Muscle of back (tissue), 13 donors: ENCODE measurements at places on chromosomes 5 and 9. TPM values are rescaled to one million over a fixed set of nuclear protein-coding genes. Genes with fewer than 3 reads are reported as not detected.

GRCh38 chr5:139363937-139364336, 19.2 kb downstream of the SLC23A1 start:
- no peak for DNase-seq

GRCh38 chr5:33257807-33258429, 182.8 kb upstream of the TARS1 start:
- DNase-seq: peak; percentile 91

GRCh38 chr5:172897481-172898217, 61.6 kb upstream of the RPL26L1 start:
- DNase-seq: peak; percentile 68

DNA sequence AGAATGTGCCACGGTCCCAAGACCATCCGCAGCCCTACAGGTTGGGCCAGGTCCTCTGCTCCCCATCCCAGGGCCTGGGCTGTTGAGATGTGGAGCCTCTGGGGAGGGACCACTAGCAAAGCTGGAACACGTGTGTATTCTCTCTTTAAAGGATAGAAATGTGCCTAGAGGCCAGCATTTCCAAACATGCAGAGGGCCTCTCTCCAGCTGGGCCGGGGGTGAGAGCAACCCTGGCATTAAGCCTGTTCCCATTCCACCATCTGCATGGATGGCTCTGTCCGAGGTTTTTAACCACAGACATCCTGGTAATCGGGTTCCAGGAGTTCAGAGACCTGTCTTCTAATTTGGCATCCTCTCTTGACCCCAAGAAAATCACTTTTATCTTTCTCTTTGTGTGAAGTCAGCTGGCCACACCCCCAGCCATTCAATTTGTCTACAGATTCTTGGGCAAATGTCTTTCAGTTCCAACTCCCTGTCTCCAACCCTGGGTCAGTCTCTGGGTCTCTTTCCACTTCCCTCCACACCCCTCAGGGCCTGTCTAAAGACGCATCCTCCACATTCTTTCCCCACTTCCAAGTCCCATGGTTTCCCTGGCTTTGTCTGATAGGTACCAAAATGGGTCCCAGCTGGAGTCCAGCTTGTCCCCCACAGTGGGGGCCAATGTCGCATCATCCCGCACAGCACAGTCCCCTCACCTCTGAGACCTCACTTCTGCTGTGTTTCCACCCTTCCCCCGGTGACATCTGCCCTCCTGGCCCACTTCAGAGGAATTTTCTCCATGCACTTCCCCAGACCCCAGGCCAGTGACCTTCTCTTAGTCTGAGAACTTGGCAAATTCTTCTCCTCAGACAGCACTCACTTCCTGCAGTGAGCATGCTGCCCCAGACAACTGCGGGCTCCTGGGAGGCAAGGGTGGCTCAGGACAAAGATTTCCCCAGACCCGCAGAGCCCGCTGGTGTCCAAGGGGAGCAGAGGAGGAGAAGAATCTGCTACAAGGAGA, 56.8 kb downstream of the PTPDC1 start:
- peak; percentile 48 for DNase-seq

- peak; percentile 21 for DNase-seq
Measured at GRCh38 chr9:68949271-68950000, 64.5 kb downstream of the PRKACG start.

DNA sequence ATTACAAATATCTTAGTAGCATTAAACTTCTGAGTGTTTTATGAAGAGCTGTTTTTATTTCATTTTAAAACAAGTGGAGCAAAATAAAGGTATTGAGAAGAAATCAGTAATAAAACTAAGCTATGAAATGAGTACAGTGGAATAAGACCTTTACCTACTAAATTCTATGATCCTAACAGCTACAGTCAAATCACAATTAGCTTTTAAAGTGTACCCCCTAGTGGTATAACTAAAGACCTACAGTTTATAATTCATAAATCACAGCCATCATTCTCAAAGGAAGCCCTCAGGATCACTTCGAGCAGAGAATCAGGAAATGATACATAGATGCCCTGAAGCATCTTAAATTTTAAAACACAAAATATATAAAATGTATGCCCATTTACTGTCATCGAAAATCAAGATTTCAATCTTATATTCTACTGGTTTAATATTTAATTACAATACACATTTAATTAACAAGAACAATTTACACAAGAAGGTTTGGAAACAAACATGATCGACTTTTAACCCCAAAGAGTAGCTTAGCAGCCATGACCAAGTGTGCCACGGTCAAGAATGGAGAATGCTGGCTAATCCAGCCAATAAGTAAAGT, 12.3 kb downstream of the CCNH start:
- DNase-seq: peak; percentile 13

The GPR151 gene
- polyA plus RNA-seq: not detected

The SIMC1 gene
- polyA plus RNA-seq: 18.1 TPM

The PCDHB3 gene
- 1.8 TPM for polyA plus RNA-seq

The AOPEP gene
- 44.3 TPM for polyA plus RNA-seq
